ENCODE measurements at places on chromosomes 2 and 18.

DNA sequence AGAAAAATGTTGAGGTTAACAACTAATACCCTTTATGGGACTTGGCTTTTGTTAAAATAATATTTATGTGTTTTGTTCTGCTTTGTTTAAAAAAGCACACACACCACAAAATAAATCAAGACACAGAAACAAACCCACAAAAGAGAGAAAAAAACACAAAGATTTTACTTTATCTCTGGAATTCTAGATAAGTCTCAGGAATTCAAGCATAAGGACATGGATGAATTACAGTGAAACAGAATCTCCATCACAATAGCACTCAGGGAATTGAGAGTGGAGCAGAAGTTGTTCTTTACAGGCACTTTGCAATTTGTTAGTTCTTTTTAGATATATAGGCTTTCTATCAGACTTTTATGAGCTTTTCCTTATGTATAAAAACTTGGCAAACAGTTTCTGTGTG is 360.9 kb upstream of the ZC3H15 start:
- DNase-seq: no peak

DNA sequence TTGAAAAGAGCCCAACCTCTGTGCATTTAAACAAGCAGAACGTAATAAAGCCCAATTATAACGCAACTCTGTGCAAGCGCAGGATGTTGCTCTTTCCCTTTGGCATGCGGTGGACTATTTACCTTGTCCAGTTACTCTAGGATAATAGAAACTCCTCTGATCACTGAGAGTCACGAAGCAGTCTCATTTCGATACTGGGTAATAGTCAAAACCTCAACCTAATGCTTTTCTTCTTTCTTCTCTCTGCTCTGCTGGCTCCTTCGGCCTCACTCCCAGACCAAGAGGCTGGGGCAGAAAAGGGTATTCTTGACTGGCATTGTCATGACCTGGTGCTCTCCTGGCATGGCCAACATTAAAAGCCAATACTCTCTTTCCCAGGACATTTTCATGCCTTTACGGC is 89.7 kb upstream of the GCFC2 start:
- no peak for DNase-seq

GRCh38 chr18:49178736-49179135 is 228.0 kb upstream of the SMAD7 start:
- no peak for DNase-seq

DNA sequence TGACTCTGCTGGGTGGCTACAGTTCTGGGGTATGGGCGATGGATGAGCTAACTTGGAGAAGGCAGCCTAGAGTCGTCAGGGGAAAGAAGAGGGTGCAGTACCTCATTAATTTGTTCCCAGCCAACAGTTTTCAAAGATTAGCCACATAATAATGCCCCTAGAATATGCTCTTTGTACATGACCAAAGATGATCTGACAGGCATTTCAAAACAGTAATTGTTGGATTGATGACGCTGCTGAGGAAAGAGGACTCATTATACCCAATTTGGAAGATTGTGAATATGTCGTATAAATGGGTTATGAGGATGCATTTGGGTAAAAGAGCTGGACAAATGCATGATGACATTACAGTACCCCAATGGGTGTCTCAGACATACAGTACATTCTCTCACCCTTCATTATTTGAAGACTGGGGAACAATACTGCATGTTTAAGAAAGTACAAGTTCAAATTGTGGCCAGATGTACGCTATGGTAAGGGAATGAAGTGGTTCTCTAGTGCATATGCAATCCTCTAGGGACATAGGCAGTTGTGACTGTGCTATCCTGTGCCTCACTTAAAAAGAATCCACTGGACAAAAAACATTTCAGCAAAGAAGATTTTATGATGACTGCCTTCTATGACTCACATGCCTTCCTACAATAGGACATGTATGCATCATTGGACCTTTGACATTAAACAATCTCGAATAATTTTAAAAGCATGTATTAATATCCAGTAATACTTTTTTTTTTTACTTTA is 233.2 kb downstream of the CNTNAP5 start:
- DNase-seq: no peak

GRCh38 chr2:14358774-14359173 is 273.7 kb upstream of the LRATD1 start:
- no peak for DNase-seq

- DNase-seq: no peak
Observed at GRCh38 chr18:56267334-56267733, 371.1 kb downstream of the TXNL1 start.

GRCh38 chr2:198113316-198113715 is 308.9 kb downstream of the PLCL1 start:
- no peak for DNase-seq

DNA sequence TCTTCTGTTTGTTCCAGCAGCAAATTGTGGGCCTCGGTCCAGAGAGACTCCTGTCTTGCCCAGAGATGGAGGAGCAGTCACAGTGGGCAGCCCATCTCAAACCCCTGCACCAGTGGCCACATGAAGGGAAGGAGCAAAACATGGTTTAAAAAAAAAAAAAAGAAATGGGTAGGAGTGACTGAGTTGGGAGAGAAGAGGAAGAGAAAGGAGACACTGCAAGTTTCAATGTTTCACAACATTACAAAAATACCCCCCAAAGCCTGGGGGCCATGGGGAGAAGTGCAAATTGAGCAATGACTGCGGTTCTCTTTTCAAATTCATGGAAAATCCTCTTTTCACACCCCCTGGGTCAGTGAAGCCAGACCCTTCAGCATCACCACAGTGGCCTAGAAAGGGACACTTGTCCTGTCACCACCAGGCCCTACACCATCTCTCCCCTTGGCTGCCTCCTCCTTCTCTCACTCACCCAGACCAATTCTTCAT is 117.1 kb downstream of the ZFP36L2 start:
- no peak for DNase-seq

GRCh38 chr2:127624756-127625571 is 21.0 kb upstream of the GPR17 start:
- no peak for DNase-seq

Data from stimulated activated CD8-positive, alpha-beta memory T cell treated with anti-CD3 and anti-CD28 coated beads, Interleukin-15, amount 100 ng/mL, for 48 hours (primary cell).